Left renal cortex interstitium (tissue), 4 donors: ENCODE measurements at places on chromosomes 1 and 21.

DNA sequence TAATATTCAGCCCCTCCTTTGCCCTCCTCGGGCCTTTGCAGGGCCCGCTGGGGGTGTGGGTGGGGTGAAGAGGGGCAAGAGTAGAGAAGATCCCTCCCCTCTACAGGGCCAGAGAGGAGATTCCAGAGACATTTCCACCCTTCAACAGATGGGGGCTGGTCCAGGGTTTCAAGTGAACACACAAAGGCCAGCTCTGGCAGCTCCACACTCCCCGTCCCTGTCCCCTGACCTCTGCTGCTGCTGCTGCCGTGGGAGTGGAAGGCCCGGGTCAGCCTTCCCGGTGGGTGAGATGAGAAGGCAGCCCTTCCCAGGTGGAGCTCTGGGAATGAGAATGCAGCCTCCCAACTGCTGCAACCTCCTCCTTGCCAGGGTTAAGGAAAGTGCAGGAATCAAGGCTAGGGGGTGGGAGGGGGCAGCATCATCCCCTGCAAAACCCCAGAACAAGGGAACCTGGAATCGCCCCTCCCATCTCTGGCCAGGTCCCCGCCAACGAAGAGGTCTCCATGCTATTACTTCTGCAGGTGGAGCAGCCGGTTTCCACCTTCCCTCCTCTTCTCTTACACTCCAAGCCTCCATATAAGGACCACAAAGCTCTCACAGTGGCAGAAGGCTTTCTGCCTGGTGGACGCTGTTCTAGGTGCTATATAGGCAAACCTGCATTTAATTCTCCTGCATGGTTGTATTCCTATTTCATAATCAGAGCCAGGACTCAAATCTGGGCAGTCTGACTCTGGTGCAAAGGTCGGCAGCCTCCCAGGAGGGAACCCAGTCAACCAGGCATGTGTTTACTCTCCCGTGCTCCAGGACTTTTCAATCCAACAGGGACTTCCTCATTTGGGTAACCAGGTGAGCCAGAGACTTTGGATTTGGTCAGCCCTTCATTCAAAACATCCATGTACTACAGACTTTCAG, 22.9 kb upstream of the ARHGEF10L start:
- DNase-seq, result no peak

DNA sequence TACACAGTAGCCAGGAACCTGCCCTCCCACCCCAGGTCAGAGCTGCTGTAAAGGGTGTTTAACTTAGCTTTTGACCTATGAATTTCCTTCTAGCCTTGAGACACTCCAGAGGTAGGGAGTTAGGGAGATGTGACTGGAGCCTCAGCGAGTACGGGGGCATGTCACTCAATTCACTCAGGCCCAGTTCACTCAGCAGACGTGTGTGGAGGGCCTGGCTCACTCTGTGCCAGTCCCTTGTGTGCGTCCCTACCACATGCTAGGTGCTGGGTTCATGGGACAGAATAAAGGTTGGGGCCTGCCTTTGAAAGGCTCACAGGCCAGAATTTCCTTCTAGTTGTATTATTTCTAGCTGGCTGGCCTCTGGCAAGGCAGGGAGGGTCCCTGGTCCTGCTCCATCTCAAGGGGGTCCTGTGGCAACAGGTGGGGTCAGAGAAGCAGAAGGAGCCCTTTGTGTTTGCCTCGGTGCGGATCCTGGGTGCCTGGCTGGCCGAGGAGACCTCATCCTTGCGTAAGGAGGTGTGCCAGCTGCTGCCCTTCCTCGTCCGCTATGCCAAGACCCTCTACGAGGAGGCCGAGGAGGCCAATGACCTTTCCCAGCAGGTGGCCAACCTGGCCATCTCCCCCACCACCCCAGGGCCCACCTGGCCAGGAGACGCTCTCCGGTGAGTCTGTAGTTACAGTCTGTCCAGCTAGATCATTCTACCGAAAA, 4.5 kb downstream of the NCDN start:
- no peak for DNase-seq

- DNase-seq, result no peak
Measured at GRCh38 chr1:18569811-18570545, 60.7 kb upstream of the PAX7 start.

- DNase-seq, result no peak
Measured at GRCh38 chr21:44653656-44654575, 543 bp downstream of the KRTAP12-4 start.

- no peak for DNase-seq
Measured at GRCh38 chr1:63316598-63316983, 5.8 kb upstream of the FOXD3 start.
